ENCODE measurements at places on chromosomes 16 and 17.

DNA sequence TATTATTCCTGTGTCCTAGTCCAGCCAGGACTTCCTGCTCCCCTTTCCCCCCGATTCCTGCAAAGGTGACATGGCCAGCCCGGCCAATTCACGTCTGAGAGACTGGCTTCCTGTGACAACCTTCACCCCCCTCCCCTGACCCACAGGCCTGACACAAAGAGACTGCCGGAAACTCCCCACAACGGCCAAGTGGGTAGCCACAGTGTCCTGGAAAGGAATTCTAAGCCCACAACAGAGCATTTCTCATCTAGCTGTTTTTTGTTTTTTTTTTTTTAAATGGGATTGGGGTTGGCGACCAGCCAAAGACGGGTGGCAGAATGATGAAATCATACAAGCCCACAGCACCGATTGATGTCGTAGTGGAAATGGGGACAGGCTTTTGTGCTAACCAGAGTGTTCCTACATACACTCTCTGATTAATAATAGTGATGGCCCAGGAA, 2.8 kb upstream of the XAF1 start:
- peaks cover under 1% of the 10 kb centered on the region for H3K27me3 ChIP-seq
- H3K36me3 ChIP-seq: peaks cover 8% of the 10 kb centered on the region
- DNase-seq: no peak
- H3K27ac ChIP-seq: no peak overlapping the region

GRCh38 chr16:49799172-49799571, 56.7 kb downstream of the ZNF423 start:
- H3K4me3 ChIP-seq: no peak overlapping the region
- H3K27ac ChIP-seq: no peak overlapping the region
- H3K27me3 ChIP-seq: peaks cover 6% of the 10 kb centered on the region
- no peaks in the 10 kb centered on the region for H3K4me1 ChIP-seq
- DNase-seq: no peak
- no peaks in the 10 kb centered on the region for H3K36me3 ChIP-seq

DNA sequence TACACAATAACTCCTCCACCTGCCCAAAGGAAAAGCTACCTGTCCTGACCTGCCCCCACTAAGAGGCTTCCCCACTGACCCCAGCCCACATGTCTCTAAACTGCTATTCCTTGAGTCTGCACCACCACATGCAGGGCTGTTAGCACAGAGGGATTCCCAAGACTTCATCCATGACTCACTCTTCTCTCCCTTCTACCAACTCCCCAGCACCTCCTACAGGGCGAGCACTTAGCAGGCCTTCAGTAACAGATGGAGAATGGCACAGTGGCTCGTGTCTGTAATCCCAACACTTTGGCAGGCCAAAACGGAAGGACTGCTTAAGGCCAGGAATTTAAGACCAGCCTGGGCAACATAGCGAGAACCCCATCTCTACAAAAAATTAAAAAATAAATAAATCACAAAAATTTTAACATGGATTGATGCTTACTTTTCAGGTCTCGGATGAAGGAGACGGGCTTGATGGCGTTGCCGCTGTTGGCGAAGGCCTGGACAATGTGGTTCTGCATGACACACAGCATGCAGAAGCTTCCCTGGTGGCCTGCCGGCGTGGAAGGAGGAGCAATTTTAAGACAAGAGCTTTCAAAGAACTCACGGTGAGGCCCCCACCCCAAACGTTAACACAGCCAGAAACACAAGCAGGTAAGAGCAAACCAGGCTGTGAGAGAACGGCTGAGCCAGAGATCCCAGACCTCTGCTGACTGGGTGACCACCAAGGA, 12.0 kb downstream of the USP36 start:
- peaks cover 8% of the 10 kb centered on the region for H3K4me1 ChIP-seq
- peaks cover 96% of the 10 kb centered on the region for H3K36me3 ChIP-seq
- no peak overlapping the region for H3K27ac ChIP-seq
- no peaks in the 10 kb centered on the region for H3K27me3 ChIP-seq

GRCh38 chr17:604115-604450, 110.6 kb downstream of the VPS53 start:
- H3K27ac ChIP-seq: no peak overlapping the region
- H3K27me3 ChIP-seq: no peaks in the 10 kb centered on the region
- no peak for DNase-seq
- peaks cover 60% of the 10 kb centered on the region for H3K36me3 ChIP-seq

GRCh38 chr17:13415871-13416416, 185.8 kb downstream of the HS3ST3A1 start:
- H3K4me1 ChIP-seq: no peaks in the 10 kb centered on the region
- no peak for DNase-seq
- no peaks in the 10 kb centered on the region for H3K36me3 ChIP-seq
- H3K4me3 ChIP-seq: no peak overlapping the region
- H3K27ac ChIP-seq: no peak overlapping the region

- peaks cover 22% of the 10 kb centered on the region for H3K27me3 ChIP-seq
- H3K27ac ChIP-seq: no peak overlapping the region
- H3K4me3 ChIP-seq: no peak overlapping the region
- no peak for DNase-seq
Measured at GRCh38 chr17:49854126-49854525, 6.3 kb upstream of the TAC4 start.

Data from activated B cell treated with CpG ODN at 0.5 μM for 24 hours (primary cell).